Stimulated activated CD8-positive, alpha-beta memory T cell treated with anti-CD3 and anti-CD28 coated beads, Interleukin-7, amount 100 ng/mL, for 1 hour (primary cell): ENCODE measurements at places on chromosomes 5 and 9.

- DNase-seq = no peak
Observed at GRCh38 chr5:43780586-43780985, 177.6 kb downstream of the NNT start.

GRCh38 chr5:157205708-157206107 is 25.1 kb downstream of the ITK start:
- no peak for DNase-seq

DNA sequence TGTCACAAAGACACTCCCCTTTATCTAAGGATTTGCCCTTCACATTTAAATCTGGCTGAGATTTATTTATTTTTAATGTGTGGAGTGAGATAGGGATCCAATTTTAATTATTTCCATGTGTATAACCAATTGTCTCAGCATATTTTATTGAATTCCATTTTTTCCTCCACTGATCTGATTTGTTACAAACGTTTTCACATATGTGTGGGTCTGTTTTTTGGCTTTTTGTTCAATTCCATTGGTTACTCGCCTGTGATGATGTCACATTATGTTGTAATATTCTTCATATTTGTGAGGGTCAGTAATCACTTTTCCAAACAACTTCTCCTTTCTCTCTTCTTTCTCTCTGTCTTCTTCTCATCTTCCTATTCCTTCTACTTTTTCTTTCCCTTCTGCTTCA is 278.3 kb upstream of the RFX3 start:
- DNase-seq = no peak

DNA sequence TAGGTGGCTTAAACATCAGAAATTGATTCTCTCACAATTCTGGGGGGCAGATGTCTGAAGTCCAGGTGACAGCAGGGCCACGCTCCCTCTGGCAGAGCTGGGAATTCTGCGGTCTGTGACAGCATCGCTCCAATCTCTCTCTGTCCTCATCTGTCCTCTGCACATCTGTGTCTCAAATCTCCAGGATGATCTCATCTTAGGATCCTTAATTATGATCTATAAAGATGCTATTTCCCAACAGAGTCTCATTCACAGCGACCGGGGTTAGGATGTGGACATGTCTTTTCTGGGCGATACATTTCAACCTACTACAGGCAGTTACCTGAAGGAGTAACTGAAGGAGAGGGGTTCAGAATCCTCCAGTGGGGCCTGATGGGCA is 31.4 kb downstream of the ANKRD33B start:
- DNase-seq = no peak

- DNase-seq = no peak
Observed at GRCh38 chr5:40801771-40802562, 3.8 kb upstream of the PRKAA1 start.

GRCh38 chr5:11084111-11084510 is 323.1 kb upstream of the DAP start:
- no peak for DNase-seq

DNA sequence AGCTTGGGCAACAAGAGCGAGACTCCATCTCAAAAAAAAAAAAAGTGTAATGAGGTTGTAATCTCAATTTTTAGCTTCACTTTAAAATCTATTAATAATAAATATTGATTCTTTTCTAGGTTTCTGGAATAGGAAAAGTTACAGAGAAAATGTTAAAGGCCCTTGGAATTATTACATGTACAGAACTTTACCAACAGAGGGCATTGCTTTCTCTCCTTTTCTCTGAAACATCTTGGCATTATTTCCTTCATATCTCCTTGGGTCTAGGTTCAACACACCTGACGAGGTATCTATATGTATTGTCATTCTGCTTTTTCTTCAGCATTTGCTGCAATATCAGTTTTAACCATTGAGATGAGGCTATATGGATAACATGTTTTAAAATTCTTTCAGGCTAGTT is 26.6 kb upstream of the ANKDD1B start:
- no peak for DNase-seq

DNA sequence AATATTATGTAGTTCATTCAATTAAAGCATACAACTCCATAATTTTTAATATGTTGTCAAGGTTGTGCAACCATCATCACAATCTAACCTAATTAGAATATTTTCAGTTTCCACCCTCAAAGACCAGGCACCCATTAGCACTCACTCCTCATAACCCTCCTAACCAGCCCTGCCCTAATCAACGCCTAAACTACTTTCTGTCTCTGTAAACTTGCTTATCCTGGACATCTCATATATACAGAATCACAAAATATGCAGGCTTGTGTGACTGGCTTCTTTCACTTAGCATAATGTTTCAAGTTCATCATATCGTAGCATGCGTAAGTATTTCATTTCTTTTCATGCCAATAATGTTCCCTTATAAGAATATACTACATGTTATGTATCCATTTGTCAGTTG is 134.8 kb upstream of the NFIL3 start:
- DNase-seq = no peak

DNA sequence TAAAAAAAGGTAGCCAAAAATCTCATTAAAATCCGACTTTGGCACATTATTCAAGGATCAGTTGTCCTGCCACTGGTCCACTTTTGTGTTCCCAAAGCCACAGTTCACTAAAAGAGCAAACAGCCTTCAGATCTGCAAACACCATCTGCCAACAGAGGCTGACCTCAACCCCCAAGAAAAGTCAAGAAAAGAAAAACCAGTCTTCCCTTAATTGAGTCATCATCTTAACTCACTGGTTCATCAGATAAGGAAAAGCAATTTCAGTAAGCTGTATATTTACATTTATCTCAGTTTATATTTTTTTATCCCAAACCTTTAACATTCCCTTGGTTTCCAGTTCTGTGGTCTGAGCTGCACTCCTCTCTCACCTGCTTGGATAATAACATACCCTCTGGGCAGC is 21.2 kb downstream of the RASEF start:
- no peak for DNase-seq

DNA sequence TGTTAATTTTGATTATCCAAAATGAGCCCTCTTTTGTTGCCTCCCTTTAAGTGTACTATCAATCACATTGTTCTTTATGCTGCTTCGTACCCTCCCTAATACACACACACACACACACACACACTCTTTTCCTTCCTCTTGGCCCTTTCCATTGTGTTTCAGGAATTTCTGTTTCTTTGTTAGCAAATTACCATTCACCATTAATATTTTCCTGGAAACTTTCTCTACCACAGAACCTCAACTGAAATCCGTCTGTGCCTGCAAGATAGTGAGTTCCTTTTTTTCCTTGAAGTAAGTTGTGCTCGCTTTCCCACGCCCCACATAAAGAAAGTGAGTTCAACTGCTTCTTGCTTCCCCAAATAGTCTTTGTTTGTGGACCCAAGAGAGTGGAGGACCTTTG is 61.8 kb downstream of the SMIM15 start:
- DNase-seq = no peak

DNA sequence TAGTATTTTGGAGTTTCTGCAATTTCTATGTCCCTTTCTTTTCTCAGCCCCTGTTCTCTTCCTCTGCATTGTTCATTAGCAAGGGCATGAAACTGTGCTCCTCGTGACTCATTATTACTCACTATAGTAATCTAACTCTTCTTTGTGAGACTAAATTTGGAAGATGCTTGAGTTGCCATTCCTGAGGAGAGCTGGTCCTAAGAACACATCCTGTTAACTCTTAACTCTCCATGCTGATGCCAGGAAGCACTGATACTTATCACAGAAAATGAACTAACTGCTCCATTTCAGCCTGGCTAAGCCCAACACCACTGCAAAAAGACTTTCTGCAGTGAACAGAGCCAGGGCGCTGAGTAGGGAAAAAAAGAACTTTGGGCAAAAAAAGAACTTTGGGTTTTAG is 10.6 kb upstream of the CSNK1A1 start:
- no peak for DNase-seq

GRCh38 chr5:164893071-164893470 is 1387.7 kb downstream of the MAT2B start:
- no peak for DNase-seq

- DNase-seq = no peak
Observed at GRCh38 chr9:127105805-127106465, 16.5 kb downstream of the ANGPTL2 start.

- DNase-seq = no peak
Observed at GRCh38 chr9:125747053-125747764, at the start of gene PBX3. Gene PBX3 (plus strand): TSS chr9:125747373.

GRCh38 chr9:137269231-137269772 is 8.2 kb upstream of the TOR4A start:
- DNase-seq = no peak

DNA sequence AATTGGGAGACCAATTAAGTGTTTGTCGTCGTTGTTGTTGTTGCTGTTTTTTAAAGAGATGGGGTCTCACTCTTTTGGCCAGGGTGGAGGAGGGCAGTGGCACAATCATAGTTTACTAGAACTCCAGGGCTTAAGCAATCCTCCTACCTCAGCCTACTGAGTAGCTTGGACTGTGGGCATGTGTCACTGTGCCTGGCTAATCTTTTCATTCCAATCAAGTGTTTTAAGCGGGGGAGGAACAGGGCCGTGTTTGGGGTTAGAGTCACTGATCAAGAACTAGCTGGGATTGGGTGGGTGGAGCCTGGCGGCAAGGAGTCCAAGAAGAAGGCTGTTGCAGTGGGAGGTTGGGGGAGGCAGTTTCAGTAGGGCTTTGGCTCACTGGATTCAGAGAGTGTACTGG is 13.8 kb downstream of the SNX30 start:
- no peak for DNase-seq

- DNase-seq = peak; percentile 20
Observed at GRCh38 chr9:132769906-132770769, 99.9 kb downstream of the GTF3C4 start.

DNA sequence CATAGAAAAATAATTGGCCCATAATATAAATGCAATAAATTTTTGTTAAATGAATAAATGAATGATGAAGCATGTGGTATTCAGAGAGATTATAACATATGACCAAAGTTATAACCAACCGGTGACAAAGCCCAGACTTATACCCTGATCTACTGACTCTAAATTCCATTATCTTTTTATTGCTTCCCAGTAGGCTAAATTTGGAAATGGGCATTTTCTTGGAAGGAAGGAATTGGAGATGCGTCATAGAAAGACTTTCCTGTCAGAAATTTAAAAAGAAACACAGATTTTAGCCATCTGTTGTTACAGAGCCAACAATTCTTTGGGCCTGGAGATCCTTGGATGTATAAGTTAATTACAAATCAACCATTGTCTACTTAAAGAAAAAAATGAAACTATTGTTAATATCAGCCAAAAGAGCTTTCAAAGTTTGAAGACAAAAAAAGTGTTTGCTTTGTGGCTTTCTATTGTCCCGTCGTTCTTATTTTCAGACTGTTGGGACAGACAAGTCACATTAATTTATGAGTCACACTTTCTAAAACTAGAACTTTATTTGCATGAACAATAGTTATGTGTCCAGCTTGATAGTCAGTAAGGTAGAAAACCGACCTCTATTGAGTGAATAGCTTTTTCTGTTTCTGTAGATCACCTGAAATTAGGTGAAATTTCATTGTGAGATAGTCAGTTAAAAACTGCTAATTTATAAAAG is 428.7 kb downstream of the GABRG2 start:
- no peak for DNase-seq

GRCh38 chr5:172694541-172694940 is 53.5 kb downstream of the NEURL1B start:
- no peak for DNase-seq

- DNase-seq = no peak
Observed at GRCh38 chr5:51382521-51383130, 622 bp upstream of the ISL1 start.

DNA sequence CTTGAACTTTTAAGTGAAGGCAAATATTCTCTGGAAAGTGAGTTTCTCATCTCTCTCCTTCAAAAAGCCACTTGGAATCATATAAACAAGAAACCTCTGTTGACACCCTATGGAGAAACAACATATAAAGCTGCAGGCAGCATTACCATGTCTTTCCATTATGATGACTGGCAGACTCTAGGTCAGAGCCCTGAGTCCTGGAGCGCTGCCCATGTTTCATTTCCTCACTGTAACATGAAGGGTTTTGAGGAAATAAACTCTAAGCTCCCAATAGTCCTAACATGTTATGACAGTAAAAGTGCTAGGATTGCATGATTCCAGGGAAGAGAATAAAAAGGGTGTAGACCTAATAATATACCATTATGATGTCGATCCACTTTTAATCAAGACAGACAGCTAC is 220.6 kb downstream of the CTNND2 start:
- no peak for DNase-seq

GRCh38 chr5:143412661-143413342 is 9.3 kb upstream of the NR3C1 start:
- DNase-seq = no peak

DNA sequence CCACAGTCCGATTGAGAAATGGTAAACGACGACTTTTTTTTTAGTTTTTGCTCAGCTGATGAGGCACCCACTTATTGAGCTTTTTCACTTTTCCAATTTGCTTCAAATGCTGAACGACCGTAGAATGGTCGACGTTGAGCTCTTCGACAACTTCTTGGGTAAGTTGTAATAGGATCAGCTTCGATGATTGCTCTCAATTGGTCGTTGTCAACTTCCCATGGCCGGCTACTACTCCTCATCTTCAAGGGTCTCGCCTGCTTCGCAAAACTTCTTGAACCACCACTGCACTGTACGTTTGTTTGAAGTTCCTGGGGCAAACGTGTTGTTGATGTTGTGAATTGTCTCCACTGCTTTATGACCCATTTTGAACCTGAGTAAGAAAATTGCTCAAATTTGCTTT is 35.7 kb downstream of the NSD1 start:
- no peak for DNase-seq

DNA sequence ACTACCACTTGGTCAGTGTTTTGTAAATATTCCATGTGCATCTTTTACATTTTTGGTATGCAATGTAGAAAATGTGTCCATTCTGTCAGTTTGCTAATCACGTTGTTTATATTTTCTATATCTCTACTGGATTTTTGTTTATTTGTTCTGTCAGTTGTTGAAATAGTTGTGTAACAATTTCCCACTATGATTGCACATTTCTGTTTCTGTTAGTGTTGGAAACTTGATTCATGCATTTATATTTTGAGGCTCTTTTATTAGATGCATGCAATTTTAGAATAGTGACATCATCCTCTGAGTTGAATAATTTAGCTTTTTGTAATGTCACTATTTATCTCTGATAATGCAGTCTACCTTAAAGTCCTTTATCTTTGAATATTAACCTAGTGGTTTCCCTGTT is 25.8 kb upstream of the LECT2 start:
- DNase-seq = no peak

DNA sequence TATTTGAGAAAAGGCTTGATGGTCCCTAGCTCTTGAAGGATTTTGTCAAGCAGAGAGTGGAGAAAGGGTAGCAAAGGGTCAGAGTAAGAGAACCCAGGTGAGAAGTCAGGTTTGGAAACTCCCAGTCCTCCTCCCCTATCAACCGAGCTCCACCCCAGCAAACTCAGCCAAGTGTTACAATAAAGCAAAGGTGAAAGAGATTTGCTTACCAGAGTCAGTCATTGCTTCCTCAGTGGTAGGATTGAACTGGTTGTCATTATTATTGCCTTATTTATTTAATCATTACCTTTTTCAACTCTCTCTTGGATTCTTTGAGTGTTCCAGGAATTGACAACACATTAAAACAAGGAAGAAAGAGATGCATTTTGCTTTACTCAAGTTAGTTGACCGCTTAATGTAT is 80.5 kb downstream of the RFK start:
- DNase-seq = no peak

- DNase-seq = no peak
Observed at GRCh38 chr9:35051069-35051967, 21.1 kb downstream of the VCP start.
